Type B pancreatic cell (in vitro differentiated cells): ENCODE measurements at places on chromosomes 11 and 22. TPM values are rescaled to one million over a fixed set of nuclear protein-coding genes. Genes with fewer than 3 reads are reported as not detected.

Gene MYEOV
- 4.1 and 4.3 TPM in 2 replicates for total RNA-seq

Gene SLC25A18
- total RNA-seq: 0.43 and 1.4 TPM in 2 replicates

Gene ABTB2
- 9.0 and 13.5 TPM in 2 replicates for total RNA-seq

- DNase-seq: no peak
Observed at GRCh38 chr22:30077279-30077880, 2.9 kb upstream of the HORMAD2 start.

GRCh38 chr11:77100166-77101042 is 2.2 kb upstream of the OMP start:
- no peak for DNase-seq

DNA sequence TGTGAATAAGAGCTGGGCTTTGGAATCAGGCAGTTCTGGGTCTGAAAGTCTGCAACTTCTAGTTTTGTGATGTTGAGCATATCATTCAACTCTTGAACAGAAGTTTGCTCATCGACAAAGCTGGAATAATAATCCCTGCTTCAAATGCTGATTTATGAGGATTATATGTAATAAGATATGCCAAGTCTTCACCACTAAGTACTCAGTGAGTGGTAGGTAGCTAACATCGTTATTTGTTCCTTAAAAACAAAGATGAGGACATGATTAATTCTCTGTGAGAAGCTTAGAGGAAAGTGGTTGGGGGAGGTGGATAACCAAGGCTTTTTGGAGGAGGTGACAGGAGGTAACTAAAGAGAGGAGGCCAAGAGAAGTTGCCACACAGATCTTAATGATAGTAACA is 96.5 kb downstream of the ME3 start:
- DNase-seq: no peak
